ENCODE measurements at places on chromosomes 6 and 20.
A peak's percentile ranks its signal among the peaks of the same experiment; 100 is the strongest.

DNA sequence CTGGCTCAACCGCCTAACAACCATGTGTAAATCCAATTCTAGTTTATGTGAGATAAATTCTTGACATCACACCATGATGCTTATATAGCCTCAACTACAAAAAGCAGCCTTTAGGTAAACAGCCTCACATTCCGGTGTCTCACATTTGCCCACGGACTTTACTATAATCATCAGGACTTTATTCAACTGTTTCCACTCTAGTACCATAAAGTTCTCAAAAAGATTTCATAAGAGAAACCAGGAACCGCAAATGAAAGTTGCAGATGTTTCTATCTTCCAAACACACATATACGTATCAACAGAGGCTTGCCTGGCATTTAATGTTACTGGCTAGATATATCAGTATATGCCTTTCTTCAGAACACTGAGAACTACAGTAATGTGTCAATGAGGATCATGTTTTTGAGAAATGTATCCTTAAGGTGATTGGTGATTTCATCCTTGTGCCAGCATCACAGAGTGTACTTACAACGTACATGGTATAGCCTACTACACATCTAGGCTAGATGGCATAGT, 80.0 kb downstream of the EPB41L2 start:
- no peak for DNase-seq

DNA sequence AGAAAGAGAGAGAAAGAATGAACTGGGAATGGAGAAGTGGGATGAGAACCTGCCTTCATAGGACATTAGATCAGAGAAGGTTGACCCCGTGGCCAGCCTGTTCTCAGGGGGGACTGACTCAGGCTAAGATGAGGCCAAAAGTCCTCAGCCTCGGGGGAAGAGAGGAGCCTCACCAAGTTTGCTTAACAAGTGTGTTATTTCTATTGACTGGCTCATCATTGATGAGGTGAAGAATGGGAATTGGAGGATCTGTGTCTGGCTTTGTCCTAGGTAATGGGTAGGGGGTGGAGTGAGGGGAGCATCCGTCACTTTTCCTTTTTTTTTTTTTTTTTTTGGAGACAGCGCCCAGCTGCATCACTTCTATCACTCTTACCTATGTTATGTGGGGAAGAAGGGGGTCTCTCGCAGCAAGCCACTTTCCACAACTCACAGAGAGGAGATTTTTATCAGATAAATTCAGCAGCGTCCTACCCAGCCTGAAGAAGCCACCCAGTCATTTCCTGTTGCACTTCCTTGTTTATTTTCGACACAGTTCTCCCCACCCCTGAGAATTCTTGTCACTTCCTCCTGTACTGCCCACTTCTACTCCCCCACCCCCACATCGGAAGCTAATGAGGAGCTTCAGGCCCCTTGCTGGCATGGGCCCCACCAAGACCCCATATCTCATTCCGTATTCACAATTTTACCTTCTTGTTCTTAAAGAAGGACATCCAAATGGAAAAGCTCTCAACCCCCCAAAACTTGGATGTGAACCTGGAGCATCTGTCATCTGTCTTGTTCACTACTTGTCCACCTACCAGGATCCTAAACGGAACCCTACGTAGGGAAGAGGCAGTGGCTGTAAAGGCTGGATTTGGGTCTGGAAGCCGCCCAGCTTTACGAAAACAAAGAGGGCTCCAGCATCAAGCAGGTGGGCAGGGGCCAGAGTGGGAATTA, 2.8 kb upstream of the RNASET2 start:
- no peak for DNase-seq

DNA sequence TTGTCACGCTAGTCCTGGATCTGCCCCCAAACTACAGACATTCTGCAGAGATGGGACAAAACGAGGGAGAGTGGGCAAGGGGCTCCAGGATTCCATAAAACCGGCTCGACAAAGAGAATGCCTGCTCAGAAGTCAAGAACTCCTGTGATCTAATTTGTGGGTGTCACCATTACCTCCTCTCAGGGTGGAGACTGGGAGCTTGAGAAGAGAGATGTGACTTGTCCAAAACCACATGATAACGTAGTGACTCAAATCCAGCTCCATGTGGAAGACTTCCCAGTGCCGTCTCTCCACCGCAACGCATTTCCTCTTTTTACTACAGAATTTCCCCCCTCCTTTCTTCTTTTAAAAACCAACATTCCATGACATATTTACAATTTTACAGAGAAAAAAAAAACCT, 44.3 kb downstream of the TRERF1 start:
- no peak for DNase-seq

DNA sequence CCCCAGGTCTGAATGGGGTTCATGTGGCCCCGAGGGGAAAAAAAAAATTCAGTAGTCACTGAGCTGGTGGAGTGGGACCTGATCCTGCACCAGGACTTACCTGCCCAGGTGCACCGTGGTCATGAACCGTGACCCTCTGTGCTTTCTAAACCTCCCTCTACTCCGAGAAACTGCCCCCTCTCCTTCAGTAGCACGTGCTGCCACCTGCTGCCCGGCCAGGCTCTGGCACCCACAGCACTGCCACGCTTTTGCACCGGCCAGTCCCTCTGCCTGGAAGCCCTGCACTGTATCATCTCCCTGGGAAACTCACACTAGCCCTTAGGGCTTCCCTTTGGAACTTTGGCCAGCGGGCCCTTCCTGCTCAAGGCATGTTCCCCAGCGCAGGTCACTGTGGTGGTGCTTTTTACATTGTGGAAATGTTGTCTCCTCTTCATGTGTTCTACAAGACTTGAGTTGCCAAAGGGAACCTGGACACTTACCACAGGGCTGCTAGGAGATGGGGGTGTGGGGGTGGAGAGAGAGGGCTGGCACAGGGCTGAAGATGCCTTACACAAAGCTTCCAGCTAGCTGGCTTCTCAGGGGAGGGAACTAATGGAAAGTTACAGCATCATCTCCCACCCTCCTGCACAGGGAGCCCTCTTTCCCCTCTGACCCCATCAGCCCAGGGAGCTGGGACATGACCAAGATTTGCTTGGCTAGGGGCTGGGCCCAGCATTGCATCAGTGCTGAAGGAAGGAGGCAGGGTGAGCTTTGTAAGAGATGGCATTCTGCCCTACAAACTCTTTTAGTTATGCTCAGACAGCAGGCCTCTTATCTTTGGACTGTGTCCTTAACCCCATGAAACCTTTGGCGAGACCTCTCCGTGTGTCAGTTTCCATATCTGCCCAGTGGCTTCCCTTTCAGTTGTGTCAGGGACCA, 2.5 kb upstream of the PTPRT start:
- peak; percentile 20 for DNase-seq

DNA sequence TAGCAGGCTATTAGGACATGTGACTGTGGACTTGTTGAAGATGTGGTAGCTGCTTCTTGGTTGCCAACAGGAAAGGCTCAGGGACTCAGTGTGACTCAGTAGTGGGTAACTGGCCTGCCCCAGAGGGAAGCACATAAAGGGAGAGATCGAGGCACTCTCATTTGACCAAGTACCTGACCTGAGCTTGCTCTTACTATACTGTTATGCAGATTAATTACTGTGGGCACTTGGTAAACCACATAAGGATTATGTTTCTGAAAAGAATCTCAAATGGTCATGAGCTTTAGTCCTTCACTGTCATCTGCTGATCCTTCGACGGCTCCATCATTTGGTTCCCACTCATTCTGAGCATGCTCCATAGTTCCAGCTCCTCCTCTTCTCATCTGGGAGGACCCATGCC, 48.2 kb upstream of the RPL7L1 start:
- no peak for DNase-seq

Measured in NCI-H146 (cell line).